ENCODE measurements at places on chromosomes 5 and 9.

DNA sequence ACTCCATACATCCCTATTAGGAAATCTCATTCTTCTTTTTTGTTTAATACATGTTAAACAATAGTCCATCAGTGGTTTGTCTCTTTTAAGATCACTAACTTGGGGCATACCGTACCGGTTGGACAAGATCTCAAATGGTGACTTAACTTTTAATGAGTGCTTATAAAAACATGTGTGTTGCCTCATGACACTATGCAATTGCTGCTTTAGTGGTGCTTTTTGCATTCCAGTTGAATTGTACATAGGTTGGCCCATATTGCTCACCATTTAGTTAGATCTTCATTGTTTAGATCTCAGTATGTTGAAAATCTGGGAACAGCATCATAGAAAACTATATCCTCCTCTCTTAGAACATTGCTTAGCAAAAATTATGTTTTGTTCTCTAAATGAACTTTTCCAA lies 17.8 kb downstream of the C9orf85 start:
- ATAC-seq, result no peak

GRCh38 chr9:124222918-124223720 lies 34.6 kb upstream of the NEK6 start:
- peak; percentile 68 for ATAC-seq

- no peak for ATAC-seq
Observed at GRCh38 chr5:139012176-139012575, 137.0 kb upstream of the LRRTM2 start.

GRCh38 chr5:115439042-115439441 lies 105.5 kb downstream of the FEM1C start:
- ATAC-seq, result no peak

- no peak for ATAC-seq
Observed at GRCh38 chr5:67844924-67845323, 370.6 kb upstream of the PIK3R1 start.

- ATAC-seq, result no peak
Observed at GRCh38 chr9:114895521-114895991, 34.8 kb downstream of the TNFSF8 start.

DNA sequence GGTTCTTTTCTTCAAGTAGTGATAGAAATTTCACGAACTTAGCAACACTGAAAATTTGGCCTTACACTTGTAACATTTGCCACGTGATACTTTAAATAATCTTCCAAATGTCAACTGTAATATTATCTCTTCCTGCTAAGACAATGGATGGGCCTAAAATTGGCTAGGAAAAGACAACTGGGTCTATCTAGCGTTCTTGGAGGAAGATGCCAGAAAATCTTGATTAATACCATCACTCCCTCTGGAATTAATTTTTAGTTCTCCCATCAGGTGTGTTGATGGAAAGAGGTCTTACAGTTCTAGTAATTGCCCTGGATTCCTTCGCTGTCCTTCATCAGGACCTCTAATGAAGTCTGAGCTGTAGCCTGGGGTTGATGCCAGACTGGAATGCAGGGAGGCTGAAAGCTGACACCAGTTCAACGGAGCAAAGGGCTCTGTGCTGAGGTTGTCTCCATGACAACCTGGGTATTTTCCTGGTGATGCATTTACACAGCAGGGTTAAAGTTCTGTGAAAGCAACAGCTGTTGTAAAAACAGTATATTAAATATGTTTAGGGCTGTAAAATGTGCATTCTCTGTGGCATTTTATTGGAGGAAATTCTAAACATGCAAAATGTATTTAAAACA lies 92.3 kb downstream of the GAS1 start:
- no peak for ATAC-seq

DNA sequence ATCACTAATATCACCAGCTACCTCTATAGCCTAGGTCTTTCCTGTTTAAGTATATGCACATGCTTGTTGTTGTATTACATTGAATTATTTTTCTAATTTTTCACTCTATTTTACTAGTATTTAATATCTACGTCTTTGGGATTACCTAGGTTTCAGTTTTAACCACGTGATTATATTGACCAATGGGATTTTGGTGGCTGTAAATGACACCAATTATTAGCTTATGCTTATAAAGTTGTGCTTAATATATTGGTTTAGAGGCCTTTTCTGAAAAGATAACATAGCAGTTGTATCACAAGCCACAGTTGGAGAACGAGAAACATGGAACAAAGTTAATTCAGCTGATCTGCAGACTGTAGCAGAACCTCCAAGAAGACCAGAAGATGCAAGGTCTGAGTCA lies 104.8 kb upstream of the PRDM9 start:
- ATAC-seq, result no peak

- no peak for ATAC-seq
Observed at GRCh38 chr5:127551410-127552041, 34.1 kb downstream of the PRRC1 start.

- no peak for ATAC-seq
Observed at GRCh38 chr9:79471580-79472543, 99.9 kb upstream of the TLE4 start.

GRCh38 chr5:53381-54174 lies 38.4 kb upstream of the PLEKHG4B start:
- ATAC-seq, result peak; percentile 64

DNA sequence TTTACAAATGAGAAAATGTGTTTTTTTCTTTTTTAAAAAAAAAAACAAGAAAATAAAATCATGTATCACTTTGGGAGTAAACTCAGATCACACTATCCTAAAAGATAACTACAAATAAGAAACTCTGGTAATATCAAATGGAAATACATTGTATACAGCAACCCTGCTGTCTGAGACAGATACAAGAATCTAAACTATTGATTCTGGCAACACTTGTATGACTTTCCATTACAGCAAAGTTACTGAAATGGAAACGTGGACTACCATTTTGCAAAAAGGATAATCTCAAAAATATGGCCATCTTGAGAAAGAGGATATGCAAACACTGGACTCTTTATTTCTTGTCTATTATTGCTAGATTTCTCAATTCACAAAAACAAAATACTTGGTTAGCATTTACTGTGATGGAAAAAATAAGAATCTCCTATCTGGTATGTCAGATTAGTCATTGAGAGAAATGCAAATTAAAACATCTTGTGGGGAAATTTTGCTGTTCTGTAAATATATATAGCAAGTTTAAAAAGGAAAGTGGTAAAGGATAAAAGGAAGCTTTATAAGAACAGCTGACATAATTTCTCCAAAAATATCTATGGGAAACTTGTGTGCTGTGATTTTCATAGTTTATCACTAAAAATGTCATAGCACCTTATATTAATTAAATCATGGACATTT lies 112.9 kb upstream of the FER start:
- no peak for ATAC-seq

DNA sequence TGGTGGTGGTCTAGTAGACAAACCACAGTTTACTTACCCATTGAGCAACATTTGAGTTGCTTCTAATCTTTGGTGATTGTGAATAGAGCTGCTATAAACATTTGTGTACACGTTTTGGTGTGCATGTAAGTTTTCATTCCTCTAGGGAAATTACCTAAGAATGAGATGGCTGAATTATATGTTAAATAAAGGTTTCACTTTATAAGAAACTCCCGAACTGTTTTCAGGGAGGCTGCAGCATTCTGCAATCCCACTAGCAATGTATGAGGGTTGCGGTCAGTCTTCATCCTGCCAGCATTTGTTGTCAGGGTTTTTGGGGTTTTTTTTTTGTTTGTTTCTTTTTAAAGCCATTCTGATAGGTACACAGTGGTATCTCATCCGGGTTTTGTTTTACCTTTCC lies 45.7 kb upstream of the PPARGC1B start:
- no peak for ATAC-seq

DNA sequence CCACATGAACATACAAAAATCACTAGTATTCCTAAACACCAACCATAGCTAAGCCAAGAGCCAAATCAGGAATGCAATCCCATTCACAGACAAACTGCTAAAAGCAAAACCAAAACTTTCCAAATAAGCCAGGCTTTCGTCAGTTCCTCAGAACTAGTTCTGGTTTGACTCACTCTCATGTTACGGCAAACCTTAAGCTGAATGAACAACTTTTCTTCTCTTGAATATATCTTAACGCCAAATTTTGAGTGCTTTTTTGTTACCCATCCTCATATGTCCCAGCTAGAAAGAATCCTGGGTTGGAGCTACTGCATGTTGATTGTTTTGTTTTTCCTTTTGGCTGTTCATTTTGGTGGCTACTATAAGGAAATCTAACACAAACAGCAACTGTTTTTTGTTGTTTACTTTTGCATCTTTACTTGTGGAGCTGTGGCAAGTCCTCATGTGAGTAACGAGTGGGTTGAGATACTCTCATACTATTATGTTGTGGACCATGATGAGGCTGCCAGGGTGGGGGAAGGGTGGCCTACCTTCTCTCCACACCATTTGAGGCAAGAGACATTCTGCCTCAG lies at the start of gene PDCD1LG2:
Gene PDCD1LG2, plus strand, starts transcription at position 172 of the 572 bp plus-strand sequence. CDS start 12,016 bp downstream, outside the sequence.
- peak; percentile 41 for ATAC-seq

- ATAC-seq, result peak; percentile 97
Observed at GRCh38 chr9:84170521-84171141, 169.9 kb downstream of the SLC28A3 start.

DNA sequence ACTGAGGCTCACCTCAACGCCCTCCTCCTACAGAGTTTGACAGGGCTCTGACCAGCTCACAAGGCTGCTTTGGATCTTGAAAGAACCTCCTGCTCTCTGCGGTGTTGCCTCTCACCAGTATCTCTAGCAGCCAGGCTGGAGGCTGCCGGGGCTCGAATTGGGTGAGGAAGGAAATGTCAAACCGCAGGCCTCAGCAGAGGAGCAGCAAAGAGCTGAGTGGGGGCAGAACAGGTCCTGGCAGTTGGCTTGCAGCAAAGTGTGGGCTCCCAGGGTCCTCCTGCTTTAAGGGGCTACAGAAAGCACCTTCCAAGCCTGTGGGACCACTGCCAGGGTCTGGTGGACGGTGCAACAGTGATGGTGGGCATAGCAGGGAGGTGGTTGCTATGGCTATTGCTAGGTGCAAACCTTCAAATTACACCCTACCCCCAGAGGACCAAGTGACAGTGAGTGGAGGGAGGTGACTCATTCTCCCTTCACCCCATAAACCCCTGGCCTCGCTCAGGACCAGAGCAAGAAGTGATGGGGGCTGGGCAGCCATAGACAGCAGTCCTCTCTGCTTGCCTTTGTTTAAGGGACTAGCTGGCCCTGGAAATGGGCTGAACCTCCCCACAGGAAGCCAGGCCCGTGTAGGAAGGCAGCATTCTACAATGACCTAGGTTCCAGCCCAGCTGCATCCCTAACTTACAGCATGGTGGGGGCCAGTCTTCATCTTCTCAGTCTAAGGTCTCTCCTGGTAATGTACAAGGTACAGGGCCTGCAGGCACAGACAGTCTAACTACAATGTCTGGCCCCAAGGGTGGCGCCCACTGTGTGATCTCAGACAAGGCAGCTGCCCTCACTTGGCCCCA lies 18.7 kb downstream of the LCP2 start:
- no peak for ATAC-seq

DNA sequence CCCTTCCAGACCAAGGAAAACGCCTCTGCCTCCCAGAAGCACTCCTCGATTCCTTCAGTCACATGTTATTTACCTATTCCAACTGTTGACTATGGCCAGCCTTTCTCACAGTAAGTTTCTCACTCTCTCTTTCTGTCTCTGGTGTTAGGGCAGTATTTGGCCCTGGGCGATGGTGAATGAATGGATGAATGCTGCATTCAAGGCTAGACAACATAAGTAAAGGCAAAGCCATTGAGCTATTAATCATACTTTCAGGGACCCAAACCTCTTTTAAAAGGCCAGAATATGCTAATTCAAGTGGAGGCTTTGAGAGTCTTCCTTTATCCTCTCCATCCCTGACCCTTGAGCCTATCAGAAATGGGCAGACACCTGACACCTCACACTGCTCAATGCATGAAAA lies 78.5 kb downstream of the SEC61B start:
- ATAC-seq, result no peak

DNA sequence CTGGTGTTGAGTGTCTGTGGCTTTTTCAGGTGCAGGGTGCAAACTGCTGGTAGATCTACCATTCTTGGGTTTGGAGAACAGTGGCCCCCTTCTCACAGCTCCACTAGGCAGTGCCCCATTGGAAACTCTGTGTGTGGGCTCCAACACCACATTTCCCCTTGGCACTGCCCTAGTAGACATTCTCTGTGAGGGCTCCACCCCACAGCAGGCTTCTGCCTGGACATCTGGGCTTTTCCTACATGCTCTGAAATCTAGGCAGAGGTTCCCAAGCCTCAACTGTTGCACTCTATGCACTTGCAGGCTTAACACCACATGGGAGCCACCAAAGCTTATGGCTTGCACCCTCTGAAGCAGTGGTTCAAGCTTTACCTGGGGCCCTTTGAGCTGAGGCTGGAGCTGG lies 80.9 kb downstream of the BARX1 start:
- ATAC-seq, result no peak

GRCh38 chr5:135220394-135221186 lies 178.4 kb downstream of the MACROH2A1 start:
- no peak for ATAC-seq

GRCh38 chr5:43691275-43691674 lies 88.3 kb downstream of the NNT start:
- ATAC-seq, result no peak

- no peak for ATAC-seq
Observed at GRCh38 chr9:87834357-87834756, 48.3 kb upstream of the SPATA31E1 start.

- no peak for ATAC-seq
Observed at GRCh38 chr5:61333321-61333953, 1.4 kb downstream of the ZSWIM6 start.

- no peak for ATAC-seq
Observed at GRCh38 chr5:82748688-82749460, 328.3 kb downstream of the TMEM167A start.

- ATAC-seq, result no peak
Observed at GRCh38 chr5:102537011-102537410, 38.2 kb upstream of the SLCO6A1 start.

- ATAC-seq, result peak; percentile 10
Observed at GRCh38 chr5:115626445-115626823, 598 bp upstream of the TMED7 start.

DNA sequence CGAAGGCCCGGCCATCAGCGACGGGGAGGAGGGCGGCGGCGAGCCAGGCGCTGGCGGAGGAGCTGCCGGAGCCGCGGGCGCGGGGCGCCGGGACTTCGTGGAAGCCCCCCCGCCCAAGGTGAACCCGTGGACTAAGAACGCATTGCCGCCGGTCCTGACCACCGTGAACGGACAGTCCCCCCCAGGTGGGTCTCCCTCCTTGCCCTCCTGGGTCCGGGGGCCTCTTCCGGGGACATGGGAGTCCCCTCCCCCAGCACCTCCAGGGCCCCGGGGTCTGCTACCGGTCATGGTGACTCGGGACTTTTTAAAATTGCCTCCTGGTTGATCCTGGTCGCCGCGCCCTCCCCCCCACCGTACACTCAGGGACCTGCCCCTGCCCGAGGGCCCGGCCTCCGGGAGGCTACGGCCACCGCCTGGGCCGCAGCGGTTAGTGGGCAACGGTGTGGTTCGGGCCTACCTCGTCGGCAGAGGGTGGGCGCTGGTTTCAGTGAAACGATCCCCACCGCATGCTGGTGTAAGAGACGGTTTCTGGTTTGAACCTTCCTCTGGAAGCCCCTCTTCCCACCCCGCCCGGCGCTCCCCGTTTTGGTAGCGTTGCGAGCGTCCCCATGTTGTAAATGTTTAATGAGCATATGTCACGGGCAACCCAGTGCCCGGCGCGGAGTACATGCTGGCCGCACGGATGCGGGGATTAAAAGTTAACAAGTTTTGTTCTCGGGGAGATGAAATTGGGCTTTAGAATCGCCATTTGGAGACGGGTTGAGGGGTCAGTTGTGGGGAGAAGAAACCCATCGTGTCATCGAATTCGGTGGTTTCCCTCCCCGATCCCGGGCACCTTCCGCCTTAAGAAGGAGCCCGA lies 1.1 kb downstream of the LARP1 start:
- no peak for ATAC-seq
